NCI-H1048 (cell line): ENCODE measurements at places on chromosomes 4 and X.

- no peak for DNase-seq
These were observed 207.9 kb upstream of the FAM241A start for GRCh38 chr4:111937368-111937767.

- no peak for DNase-seq
These were observed 193.1 kb upstream of the PITX2 start for GRCh38 chr4:110815950-110816349.

DNA sequence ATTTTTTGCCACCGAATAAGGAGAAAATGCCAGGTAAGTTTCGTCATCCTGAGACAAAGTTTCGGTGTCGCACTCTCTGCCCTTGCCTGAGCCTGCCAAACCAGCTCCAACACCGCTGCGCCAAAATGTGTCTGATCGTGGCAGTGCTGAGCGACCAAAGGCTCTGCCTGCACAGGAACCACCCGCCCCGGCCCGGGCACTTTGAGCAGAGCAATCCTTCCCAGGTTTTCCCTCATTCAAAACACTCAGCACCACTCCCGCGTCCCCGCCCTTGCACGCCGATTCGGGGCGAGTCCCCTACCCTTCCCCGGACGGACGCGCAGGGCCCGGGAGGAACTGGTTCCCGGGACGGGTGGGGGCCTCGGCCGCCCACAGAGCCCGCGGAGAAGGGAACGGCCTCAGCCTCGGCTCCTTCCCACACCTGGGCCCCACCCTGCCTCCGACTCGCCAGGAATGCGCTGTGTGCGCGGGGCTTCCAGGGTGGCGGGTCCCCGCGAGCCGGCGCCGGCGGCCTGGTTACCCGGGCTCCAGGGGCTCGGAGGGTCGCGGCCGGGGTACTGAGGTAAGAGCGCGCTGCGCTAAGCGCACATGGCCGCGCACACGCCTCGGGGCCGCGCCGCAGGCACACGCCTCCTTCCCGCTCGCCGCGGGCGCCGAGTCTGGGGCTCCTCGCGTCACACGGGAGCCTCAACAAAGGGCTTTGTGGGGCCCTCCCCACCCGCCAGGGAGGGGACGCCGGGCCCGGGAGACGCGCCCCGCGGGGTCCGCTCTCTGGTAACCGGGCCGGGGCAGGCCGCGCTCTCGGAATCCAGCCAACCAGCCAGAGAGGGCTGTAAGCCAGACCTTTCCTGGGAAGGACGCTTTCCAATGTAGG is at the start of gene C4orf36:
TSS of gene C4orf36 (minus strand) at position 661 of the 874 bp plus-strand sequence. CDS start 902 bp downstream, outside the sequence.
- peak; percentile 28 for DNase-seq

GRCh38 chr4:160887668-160888067 is 1276.1 kb downstream of the FSTL5 start:
- no peak for DNase-seq

DNA sequence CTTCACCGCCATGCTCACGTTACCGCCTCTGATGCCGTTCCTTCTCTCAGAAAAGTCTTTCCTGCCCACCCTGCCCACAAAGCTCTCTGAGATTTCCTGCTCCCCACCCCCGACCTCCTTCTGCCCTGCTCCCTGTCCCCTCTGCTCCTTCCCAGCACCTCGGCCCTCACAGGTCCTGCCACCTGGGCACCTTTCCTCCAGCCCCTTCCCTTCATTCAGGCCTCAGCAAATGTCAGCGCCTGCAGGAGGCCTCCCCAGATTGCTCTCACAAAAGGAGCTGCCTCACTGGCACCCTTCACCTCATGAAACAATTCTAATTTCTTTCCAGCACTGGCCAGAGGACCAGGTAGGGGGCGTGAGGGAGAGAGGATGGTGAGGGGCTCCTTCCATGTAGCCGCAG is 33.6 kb upstream of the MXD4 start:
- no peak for DNase-seq

- no peak for DNase-seq
These were observed 568.2 kb upstream of the AMOT start for GRCh38 chrX:113408843-113409242.
